ENCODE measurements at places on chromosomes 5 and 9.

DNA sequence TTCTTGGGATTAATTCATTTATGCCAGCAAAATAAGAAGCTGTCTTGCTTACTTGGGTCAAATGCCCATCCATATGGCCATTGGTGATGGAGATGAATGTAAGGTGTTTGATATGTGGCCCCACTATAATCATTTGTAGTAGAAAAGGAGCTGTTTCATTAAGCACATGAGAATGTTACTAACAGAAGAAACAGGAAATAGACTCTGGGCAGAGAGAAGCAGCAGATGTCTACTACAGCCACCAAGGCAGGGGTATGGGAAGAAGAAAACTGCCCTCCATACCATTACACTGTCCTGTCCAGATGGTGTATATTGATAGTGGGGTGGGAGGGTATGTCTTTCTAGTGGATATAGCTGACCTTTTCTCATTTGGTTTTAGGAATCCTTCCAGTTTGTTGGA lies 386.6 kb upstream of the CLINT1 start:
- DNase-seq, result no peak

GRCh38 chr5:29261213-29261612 lies 1932.3 kb upstream of the CDH6 start:
- DNase-seq, result no peak

DNA sequence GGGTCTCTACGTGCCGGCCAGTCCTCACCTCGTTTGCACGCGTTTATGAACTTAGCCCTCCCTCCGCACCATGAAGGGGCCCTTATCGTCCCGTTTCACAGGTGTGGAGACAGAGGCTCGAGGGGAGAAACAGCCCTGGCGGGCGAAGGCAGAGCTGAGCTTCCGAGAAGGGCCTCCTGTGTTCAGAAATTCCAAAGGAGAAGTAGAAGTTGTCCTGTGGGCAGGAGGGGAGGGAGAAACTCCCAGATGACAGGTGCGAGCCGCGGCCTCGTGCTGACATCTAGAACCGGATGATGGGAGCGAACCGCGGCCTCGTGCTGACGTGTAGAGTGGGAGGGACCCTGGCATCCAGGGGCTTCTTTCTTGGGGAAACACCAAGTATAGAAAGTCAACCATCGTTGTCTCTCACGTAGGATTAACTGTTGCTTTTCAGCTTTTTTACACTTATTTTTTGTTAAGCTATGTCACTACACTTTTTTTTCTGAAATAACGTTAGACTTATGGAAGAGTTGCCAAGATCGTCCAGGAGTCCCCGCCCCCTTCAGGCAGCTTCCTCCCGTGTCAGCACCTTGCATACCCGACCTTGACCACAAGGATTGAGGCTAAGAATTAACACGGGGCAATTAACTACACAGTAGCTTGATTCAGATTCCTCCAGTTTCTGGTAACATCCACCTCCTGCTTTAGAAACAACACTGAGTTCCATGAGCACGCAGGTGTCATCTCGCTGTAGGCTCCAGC lies 42.8 kb upstream of the NKD2 start:
- no peak for DNase-seq

DNA sequence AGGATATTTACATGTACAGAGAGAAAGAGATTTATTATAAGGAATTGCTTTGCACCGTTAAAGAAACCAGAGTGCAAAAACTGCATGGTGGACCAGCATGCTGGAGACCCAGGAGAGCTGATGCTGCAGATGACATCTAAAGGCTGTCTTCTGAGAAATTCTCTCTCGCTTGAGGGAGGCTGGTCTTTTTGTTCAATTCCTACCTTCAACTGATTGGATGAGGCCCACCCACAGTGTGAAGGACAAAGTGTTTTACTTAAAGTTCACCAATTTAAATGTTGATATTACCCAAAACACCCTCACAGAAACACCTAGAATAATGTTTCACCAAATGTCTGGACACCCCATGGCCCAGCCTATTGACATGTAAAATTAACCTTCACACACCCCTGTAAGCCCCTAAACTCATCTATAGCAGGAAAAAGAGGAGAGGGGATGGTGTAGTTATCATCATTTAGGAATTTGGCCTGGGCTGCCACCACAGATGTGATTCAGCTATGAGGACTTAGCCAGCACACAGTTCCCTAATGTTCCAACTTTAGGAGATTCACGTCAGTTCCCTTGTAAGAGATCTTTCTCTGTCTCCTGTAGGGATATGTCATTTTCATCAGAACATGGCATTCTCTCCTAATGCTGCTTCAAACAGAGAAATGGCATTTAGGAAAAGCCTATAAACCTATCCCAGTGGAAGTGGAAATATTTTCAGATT lies 358.2 kb upstream of the TLE4 start:
- DNase-seq, result no peak

DNA sequence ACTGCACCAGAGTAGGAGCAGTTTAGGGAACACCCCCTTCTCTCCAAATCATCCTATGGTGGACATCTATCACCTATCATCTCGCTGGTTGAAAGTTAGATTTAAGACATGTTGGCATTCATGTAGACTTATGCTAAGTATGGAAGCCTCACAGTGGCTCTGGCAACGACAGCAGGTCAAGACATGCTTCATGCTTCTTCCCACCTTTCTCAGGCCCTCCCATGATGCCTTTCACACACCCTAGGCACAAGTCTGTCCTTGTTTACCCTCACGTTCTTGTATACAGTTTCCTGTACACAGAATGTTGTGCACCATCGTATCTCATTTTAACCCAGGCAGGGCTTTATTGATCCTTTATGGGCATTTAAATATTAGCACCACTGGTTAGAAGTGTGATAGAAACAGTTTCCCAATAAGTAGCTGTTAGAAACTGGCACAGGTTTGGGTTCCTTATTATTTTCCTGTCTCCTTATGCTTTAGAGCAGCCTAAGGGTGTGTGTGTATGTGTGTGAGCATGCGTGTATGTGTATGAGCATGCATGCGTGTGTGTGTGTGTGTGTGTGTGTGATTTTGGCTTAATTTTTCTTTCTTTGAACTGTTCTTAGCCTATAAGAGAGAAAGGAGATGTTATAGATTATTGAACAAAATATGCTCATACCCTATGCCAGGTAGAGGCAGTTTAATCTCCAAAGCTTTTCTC lies 160.6 kb downstream of the NTRK2 start:
- DNase-seq, result no peak

DNA sequence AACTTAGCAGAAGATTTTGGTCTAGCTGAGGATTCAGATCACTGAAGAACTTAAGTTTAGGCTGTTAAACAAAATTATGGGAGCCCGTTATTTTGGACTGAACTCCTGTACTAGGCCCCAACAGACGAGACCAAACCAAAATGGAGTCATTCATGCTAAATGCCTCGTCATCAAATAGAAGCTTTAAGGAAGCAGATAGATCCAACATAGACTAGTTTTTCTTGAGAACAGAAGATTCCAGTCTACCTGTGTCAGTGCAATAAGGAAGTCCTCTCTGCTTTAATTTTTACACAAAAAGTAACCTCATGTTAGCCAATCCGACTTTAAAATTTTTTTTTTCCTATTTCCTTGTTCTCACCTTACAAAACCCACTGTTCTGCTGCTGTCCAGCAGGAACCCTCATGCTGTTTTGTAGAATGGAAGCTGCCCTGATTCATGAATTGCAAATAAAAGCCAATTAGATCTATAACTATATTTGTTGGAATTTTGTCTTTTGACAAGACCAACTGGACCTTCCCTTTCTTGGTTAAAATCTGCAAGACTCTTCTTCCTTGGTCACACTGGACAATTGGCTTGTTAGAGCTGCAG lies 29.0 kb upstream of the GOLM1 start:
- DNase-seq, result no peak

GRCh38 chr9:8371686-8372085 lies 572.1 kb upstream of the DMAC1 start:
- DNase-seq, result no peak

- DNase-seq, result no peak
Observed at GRCh38 chr9:112043423-112043822, 131.7 kb downstream of the SUSD1 start.

DNA sequence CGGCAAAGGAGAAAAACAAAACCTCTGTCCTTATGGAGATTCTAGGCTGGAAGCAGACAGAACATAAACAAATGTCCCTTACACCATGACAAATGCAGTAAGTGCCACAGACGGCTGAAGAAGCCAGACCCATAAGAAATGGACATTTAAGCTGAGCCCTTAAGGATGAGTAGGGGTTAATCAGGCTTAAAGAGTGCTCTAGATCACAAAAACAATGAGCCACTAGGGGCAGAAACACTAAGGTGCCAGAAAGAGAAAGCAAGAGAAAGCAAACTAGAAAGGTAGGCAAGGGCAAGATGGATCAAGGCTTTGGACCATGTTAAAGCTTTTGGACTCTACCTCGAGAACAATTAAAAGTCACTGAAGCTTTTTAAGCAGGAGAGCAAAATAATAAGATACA lies 326.9 kb upstream of the WWC1 start:
- no peak for DNase-seq

DNA sequence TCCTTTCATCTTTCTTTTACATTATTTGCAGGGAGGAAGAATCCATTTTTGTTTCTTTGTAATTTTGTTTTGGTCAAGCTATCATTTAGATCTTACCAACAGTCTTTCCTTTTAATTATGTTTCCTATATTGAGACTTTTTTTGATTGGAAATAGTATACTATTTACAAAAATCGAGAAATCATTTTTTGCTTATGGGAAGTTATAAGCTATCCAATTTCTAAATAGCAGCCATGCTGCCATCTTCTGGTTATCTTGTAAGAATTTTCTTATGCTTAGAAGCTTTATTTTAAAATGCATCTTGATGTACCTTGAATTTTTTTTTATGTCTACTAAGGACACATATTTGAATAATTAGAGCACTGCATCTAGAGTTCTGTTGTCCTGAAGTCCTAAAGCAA lies 821.2 kb downstream of the PTPRD start:
- DNase-seq, result no peak

- no peak for DNase-seq
Observed at GRCh38 chr9:127121628-127122175, 733 bp downstream of the ANGPTL2 start.

DNA sequence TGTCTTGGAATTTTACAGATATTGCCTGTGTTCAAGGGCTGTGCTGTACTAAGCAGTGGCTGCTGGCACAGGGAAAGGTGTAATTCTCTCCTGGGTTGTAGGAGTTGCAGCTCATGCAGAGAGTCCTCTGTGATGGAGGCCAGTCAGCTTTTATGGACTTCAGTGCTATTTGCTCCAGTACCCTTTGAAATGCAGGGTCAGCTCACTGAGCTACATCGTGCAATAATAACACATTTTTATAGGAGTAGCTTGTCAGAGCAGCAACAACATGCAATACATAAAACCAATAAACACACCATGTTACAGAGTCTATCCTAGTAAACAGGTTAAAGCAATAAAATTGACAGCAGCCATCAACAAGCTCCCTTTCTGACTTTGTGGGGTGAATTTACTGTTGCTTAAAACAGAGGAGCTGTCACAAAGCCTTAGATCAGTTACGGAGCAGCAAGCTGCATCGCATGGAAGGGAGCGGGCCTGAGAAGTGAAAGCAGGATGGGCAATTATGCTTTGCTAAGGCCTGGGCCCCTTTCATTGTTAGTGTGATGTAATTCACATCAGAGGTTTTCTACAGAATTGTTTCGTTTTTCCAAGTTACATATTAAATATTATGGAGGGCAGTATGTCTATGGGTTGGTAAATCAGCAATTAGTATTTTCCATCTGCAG lies 16.8 kb downstream of the CD180 start:
- no peak for DNase-seq

DNA sequence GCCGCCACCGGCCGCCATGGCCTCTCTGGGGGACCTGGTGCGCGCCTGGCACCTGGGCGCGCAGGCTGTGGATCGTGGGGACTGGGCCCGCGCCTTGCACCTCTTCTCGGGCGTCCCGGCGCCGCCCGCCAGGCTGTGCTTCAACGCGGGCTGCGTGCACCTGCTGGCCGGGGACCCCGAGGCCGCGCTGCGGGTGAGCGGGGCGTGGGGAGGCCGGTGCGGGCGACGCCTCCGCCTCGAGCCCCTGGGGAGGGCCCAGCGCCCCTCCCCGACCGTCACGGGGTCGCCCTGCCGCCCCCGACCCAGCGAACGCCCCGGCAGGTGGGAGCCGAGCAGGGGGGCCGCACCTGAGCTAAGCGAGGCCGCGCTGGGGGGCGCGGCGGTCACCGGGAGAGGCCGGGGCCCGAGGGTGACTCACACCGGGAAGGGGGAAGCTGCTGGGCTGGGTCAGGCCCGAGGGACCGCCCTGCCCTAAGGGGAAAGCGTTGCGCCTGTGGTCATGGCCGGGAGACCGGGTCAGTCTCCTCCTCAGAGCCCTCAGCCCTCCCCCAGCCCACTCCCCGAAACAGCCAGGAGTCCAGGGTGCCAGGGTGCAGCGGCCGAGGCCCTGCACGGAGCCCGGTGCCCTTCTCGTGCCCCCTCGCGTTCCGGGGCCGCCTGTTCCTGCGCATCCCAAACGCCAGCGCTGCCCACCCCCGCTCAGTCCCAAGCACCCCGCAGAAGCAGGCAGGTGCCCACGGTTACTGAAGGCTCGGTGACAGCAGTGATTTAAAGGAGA lies 510 bp downstream of the NOXA1 start:
- no peak for DNase-seq

DNA sequence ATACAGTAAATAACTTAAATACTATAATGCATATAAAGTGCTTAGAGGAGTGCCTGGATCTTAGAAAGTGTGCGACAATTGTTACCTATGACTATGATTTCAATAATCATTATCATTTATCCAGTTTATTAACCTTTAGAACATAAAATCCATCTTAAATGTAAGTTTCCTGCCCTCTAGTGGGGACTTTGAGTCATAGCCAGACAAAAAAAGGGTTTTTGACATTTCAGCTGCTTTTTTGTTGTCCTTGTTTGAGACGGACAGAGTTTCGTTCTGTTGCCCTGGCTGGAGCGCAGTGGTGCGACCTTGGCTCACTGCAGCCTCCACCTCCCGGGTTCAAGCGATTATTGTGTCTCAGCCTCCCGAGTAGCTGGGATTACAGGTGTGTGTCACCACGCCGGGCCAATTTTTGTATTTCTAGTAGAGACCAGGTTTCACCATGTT lies 9.7 kb upstream of the C9orf152 start:
- peak; percentile 6 for DNase-seq

DNA sequence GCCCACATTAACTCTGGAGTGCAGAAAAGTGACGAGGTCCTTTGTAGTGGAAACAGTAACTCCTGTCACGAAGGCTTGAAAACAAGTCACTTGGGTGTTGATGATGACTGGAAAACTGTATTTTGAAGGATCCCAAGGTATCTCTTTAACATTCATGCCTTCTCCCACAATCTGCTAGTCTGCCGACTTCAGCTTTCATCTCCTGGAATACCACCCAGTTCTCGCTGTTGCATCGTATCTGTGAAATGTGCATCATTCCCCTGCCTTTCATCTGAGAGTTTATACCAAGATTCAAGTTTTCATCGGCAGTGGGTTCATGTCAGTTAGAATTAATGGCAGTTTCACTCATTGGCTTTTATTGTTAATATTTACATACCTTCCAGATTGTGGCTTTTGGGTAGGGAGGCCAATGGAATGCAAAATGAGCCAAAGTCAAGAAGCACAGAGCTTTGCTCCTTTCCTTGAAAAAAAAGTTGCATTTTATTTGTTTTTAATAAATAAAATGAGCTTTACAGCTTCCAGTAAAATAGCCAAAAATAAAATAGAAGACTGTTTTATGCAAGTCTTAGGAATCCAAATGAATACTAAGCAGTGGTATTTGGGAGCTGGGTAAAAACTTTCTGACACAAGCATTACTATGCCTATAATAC lies 575.2 kb upstream of the WWC1 start:
- DNase-seq, result no peak
